ENCODE measurements at places on chromosomes 2 and 18. TPM values are rescaled to one million over a fixed set of nuclear protein-coding genes. Genes with fewer than 3 reads are reported as not detected.

DNA sequence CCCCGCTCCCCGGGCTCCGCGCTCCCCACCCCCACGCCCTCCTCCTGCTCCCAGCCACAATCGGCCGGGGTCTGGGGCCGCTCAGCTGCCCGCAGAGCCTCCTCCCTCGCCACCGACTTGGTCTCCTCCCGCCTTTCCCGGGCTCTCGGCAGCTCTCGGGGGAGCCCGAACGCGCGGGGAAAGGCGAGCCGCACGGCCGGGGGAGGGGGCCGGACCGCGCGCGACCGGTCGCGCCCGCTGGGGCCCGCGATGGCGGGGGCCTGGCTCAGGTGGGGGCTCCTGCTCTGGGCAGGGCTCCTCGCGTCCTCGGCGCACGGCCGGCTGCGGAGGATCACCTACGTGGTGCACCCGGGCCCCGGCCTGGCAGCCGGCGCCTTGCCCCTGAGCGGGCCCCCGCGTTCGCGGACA lies 327 bp downstream of the LTBP1 start:
- peak; percentile 25 for DNase-seq

- no peak for DNase-seq
These were observed 169.5 kb downstream of the SLC8A1 start for GRCh38 chr2:40282428-40282827.

Gene KLF7
- total RNA-seq: 6.6 TPM

DNA sequence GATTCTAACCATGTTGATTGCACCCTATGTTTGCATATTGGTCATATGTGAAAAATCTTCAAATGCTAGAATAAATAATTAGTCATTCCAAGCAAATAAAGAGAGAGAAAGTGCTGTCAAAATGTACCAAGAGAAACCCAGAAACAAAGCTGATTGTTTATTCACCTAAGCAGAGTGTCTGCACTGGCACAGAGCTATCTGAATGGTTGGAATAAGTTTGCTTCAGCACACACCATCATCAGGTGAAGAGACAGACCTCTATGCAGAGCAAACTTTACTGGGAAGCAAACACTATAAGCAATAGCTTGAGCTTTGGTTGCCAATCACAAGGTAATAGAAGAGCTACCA lies 25.4 kb downstream of the DSG4 start:
- DNase-seq: no peak

DNA sequence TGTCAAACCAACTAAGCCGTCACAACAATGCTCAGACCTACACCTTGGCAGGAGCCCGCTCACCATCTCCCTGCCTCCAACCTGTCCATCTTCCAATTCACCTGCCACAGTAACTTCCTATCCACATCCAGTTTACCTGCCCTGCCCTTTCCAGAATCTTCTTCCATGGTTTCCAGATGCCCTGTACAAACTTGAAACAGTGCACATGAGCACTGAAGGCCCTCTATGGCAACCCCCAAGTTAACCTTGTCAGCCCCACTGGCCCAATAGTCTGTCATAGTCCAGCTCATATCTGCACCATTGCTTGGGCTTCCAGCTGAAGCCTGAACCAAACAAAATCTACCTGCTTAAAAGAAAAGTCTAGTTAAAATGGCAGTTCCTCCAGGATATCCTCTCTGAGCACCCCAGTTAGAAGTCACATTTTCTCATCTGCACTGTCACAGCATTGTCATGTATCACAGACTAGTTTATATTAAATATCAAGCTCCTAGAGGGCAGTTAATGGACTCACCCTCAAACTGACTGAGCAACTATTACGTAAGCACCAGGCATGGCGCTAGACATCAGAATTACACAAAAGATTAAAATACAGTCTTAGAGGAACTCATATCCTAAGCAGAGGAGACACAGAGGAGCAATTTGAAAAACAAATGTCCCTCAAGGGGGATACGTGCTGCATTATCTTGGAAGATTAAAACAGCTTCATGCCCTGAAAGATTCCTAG lies 11.6 kb downstream of the NFE2L2 start:
- DNase-seq: no peak

Gene CDKL4
- total RNA-seq: 0.79 TPM

Gene FSIP2
- 47.3 TPM for total RNA-seq

DNA sequence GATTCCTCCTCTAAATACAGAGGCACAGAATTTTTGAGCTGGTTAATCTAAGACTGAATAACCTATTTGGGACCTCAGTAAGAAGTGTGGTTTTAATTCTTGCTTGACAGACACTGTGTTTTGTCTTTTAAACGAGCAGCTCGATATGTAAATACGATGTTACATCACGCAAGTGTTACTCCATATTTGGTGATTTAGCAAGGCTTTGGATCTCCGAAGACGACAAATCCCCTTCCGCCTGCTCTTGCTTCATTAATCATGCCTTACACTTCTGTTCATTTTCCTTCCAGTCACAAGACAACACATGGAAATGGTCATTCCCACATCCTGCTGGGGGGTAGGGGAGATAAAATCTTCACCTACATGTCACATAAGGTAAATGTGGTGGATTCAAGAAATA lies 9.4 kb downstream of the BCL11A start:
- no peak for DNase-seq

DNA sequence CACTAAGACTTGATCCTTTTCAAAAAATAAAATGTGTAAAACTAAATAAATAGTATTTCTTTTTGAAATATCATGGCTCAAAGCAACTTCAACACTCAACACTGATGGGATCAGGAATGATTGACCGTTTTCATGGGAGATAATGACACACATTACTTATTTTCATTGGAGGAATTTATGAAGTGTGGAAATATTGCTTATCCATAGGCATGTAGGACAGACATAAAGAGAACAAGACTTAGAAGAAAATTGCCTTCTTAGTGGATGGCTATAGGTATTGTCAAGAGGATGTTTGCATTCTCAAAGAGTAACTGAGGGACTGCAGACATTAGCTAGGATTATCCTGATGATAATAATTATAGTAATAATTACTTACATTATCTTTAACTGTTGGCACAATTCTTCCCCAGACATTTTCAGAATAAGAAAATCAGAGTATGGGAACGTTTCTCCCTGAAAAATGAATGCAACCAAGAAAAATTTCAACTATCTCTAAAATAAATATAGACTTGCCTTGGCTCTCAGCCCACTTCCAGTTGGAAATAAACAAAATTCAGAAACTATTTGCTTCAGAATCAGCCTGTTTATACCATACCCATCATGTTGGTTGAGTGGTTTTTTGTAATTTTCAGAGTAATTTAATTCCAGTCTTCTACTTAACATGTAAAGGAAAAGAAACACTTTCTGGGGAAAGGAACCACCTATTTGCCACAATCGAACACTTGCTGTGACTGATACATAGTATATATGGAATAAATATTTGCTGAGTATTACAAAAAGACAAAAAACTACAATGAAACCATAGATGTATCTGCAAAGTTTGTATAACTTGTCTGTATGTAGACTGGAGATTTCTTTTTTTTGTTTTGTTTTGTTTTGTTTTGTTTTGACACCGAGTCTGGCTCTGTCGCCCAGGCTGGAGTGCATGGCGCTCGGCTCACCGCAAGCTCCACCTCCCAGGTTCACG lies 165.7 kb downstream of the TMX3 start:
- DNase-seq: no peak

Gene DNAJC5G
- not detected for total RNA-seq

DNA sequence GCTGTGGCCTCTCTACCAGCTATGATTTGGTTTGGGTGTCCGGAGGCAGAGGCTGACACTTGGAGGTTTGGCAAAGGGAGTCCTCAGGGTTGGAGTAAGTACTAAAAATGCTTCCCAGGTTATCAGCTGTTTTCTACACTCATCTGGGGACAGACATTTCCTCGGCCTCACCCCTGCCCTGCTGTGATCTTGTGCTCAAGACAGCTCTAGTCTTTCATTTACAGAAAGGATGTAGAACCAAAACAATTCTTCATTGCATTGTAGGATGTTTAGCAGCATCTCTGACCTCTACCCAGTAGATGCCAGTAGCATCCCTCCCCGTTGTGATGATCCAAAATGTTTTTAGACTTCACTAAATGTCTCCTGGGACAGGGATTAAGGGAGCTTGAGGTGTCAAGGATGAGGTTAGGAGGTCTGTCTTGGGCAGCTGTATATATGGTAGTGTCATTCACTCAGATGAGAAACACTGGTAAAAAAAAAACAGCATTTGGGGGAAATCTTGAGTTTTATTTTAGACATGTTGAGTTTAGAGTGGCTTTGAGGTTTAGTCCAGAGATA lies 26.6 kb downstream of the CD28 start:
- DNase-seq: no peak
